Heart right ventricle (tissue), 16 donors: ENCODE measurements at places on chromosomes 11 and 22. TPM values are rescaled to one million over a fixed set of nuclear protein-coding genes. Genes with fewer than 3 reads are reported as not detected.
A peak's percentile ranks its signal among the peaks of the same experiment; 100 is the strongest.

CD3G gene
- total RNA-seq, result 0.42 TPM

- H3K36me3 ChIP-seq, result no peaks in the 10 kb centered on the region
- H3K27me3 ChIP-seq, result no peaks in the 10 kb centered on the region
- H3K4me3 ChIP-seq, result no peak overlapping the region
- no peak for DNase-seq
- no peak overlapping the region for H3K27ac ChIP-seq
Measured at GRCh38 chr11:78451371-78452150, 33.9 kb upstream of the GAB2 start.

DNA sequence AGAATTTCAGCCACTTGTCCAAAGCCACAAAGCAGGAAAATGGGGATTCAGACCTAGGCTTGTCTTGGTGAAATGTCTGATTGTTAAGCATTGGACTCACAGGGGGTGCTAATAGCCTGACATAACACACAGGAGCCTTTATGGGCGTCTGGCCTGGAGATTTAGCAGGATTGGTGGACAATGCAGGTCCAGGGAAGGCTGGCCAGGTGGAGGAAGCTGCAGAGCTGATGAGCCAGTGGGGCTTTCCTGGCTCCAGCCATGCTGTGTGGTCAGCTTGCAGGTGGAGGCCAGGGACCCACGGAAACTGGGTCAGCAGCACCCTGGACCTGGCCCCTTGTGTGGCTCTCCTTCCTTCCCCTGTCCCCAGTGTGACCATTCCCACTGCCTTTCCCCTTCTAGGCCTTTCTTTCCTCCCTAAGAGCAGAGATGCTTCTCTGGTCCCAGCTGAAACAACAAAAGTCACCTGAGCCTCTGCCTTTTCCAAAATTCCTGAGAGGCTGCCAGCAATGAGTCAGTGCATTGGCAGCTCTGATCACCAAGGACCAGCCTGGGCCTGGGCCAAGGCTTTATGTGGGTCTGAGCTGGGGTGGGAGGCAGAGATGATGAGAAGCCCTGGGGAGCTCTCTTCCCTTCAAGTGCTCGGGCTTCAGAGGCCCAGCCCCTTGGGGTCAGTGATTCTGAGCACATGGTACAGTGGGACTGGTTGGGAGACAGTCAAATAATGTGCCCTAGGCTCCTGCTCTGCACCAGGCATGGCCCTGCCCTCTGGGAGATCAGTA lies 85.2 kb downstream of the CCDC81 start:
- H3K36me3 ChIP-seq, result no peaks in the 10 kb centered on the region
- no peaks in the 10 kb centered on the region for H3K27me3 ChIP-seq
- peak overlapping the region; percentile 41 for H3K27ac ChIP-seq
- peaks cover 44% of the 10 kb centered on the region for H3K4me1 ChIP-seq

DGCR6 gene
- 8.1 TPM for total RNA-seq

TBX10 gene
- 0.28 TPM for total RNA-seq

SMTNL1 gene
- total RNA-seq, result not detected

DNA sequence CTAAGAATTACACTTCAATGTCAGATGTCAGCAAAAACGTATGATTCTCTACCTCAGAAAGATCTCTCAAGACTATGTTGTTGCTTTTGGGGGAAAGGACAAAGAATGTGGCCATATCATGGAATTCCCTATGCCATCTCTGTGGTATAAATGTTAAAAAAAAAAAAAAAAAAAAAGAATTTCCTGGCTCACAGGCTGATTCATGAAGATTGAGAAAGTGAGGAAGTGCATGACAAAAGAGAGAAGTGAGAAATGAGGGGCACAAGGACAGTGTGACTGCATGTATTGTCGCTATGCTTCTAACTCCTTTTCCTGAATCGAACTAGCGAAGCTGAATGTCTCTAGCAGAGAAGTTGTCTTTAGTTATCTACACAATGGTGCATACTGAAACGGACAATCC lies 80.6 kb upstream of the CARD18 start:
- H3K27me3 ChIP-seq, result no peaks in the 10 kb centered on the region
- H3K4me1 ChIP-seq, result no peaks in the 10 kb centered on the region
- DNase-seq, result no peak
- H3K36me3 ChIP-seq, result no peaks in the 10 kb centered on the region

GRCh38 chr11:77127235-77127911 lies 673 bp upstream of the MYO7A start:
- no peaks in the 10 kb centered on the region for H3K36me3 ChIP-seq
- peak overlapping the region; percentile 53 for H3K27ac ChIP-seq
- peaks cover 6% of the 10 kb centered on the region for H3K4me1 ChIP-seq

- no peaks in the 10 kb centered on the region for H3K36me3 ChIP-seq
- peak; percentile 58 for DNase-seq
- peaks cover 18% of the 10 kb centered on the region for H3K4me1 ChIP-seq
Measured at GRCh38 chr11:61814247-61814957, 2.4 kb downstream of the FADS1 start.

SREBF2 gene
- 94.3 TPM for total RNA-seq

GRCh38 chr22:20130731-20131596 lies 640 bp upstream of the ZDHHC8 start:
- no peaks in the 10 kb centered on the region for H3K27me3 ChIP-seq
- peak; percentile 88 for DNase-seq
- H3K4me3 ChIP-seq, result peak overlapping the region; percentile 85
- H3K4me1 ChIP-seq, result peaks cover 49% of the 10 kb centered on the region
- peak overlapping the region; percentile 95 for H3K27ac ChIP-seq
- H3K36me3 ChIP-seq, result no peaks in the 10 kb centered on the region

- H3K4me1 ChIP-seq, result peaks cover 41% of the 10 kb centered on the region
- H3K36me3 ChIP-seq, result peaks cover 33% of the 10 kb centered on the region
- H3K4me3 ChIP-seq, result peak overlapping the region; percentile 20
- DNase-seq, result no peak
- no peaks in the 10 kb centered on the region for H3K27me3 ChIP-seq
- H3K27ac ChIP-seq, result no peak overlapping the region
Measured at GRCh38 chr11:210122-210802, 2.8 kb downstream of the RIC8A start.

CRACR2B gene
- total RNA-seq, result 20.6 TPM

CSRP3 gene
- total RNA-seq, result 1,928 TPM

GRCh38 chr22:37063431-37064420 lies 12.2 kb downstream of the KCTD17 start:
- no peak for DNase-seq
- no peaks in the 10 kb centered on the region for H3K36me3 ChIP-seq
- H3K4me3 ChIP-seq, result no peak overlapping the region
- H3K27me3 ChIP-seq, result peaks cover 34% of the 10 kb centered on the region

LARGE2 gene
- total RNA-seq, result not detected

BEST1 gene
- total RNA-seq, result 0.39 TPM

TRIM6 gene
- 0.76 TPM for total RNA-seq

EFEMP2 gene
- total RNA-seq, result 88.0 TPM
